Stimulated activated CD8-positive, alpha-beta memory T cell treated with anti-CD3 and anti-CD28 coated beads, Interleukin-7, amount 100 ng/mL, for 1 hour (primary cell): ENCODE measurements at places on chromosomes 1 and 21.

GRCh38 chr1:38296047-38296446 is 249.5 kb upstream of the POU3F1 start:
- DNase-seq, result no peak

- no peak for DNase-seq
These were observed 24.4 kb upstream of the PDXK start for GRCh38 chr21:43694437-43695079.

- DNase-seq, result no peak
These were observed 3895.3 kb downstream of the SRGAP2C start for GRCh38 chr1:125080077-125080476.

DNA sequence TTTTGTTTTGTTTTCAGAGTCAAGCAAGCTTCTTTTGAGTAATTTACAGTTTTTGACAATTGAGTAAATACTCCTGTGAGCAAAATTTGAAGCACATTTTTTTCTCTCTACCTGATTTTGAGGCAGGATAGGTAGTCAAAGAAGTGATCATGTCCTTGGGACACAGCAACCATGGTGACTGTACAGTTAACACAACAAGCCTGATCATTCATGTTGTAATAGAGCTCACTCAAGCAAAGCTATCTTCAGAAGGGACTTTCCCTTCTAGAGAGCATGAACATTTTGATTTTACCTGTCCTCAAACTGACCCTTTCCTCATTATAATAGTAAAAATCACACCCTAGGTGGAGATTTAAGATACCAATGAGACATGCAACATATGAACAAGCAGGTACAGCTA is 126.5 kb upstream of the KCNK1 start:
- DNase-seq, result no peak

- DNase-seq, result no peak
These were observed 50.1 kb downstream of the RIPK4 start for GRCh38 chr21:41716751-41717150.

DNA sequence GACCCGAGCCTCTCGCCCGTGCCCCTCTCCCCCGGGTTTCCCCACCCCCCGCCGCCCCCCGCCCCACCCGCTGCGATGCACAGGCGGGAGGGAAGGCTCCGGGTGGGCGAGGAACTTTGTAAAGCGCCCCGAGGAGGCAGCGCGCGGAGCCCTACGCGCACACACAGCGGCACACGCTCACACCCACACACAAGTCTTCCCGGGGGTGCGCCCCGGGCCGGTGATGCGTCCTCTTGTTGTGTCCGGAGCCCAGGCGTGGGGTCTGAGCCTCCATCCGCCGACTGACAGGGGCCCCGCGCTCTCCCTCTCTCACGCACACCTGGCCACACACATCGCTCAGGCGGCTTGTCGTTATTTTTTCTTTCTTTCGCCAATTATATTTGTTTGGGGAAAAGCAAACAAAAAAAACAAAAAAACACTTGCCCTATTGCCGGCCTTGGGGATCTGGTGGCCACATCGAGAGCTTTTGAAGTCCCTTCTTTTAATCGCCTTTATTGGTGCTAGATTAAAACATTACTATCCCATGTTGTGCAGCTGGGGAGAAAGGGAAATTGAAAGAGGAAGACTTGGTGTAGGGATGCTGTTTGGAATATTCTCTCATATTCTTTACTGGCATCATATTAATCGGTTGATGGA is 770 bp downstream of the NTNG1 start:
- DNase-seq, result no peak

DNA sequence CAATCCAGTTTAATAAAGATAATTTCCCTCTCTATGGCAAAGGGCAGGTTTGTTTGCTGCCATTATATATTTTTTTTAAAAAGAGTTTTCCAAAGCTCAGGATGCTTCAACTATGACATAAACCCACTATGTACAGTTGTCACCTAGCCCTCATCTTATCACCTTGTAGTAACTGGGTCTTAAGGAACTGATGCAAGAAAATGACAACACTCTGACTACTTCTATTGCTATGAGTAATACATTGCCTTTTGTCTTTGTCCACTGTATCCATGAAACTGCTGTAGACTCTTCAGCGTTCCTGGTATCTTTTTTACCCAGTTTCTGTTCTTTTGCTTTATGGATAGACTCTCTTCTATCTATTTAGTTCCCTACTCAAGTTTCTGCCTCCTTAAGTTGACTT is 586.5 kb downstream of the NEGR1 start:
- no peak for DNase-seq

- DNase-seq, result no peak
These were observed 53.6 kb downstream of the WARS2 start for GRCh38 chr1:119086830-119087229.

DNA sequence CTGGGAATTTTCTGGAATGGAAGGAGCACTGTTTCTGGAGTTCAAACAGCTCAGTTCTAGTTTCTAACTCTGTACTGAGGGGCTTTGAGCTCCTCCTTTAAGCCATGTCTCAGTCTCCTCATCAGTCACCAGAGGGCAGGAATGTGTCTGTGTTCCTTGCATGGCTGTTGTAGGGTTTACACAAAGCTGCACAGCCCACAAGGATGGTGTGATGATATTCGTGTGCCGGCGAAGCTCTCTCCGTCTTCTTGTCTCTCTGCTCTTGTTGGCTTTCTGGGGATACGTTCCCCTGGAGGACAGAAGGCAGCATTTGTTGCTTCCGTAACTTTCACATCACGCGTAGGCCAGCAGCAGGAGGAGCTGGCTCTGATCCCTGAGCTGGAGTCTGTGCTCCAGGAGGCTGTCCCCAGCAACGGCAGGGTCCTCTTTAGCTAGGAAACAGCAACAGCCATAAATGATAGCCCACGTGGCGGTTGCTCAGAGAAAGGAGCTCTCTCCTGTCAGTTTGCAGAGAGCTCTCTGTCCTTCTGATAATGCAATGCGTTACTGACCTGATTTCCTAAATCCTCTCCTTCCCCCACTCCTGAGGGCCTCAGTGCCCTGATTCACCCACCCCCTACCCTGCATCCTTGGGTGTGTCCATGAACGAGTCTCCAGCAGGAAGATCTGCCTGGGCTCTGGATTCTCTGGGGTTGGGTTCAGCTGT is 189.2 kb upstream of the VAMP3 start:
- DNase-seq, result no peak

DNA sequence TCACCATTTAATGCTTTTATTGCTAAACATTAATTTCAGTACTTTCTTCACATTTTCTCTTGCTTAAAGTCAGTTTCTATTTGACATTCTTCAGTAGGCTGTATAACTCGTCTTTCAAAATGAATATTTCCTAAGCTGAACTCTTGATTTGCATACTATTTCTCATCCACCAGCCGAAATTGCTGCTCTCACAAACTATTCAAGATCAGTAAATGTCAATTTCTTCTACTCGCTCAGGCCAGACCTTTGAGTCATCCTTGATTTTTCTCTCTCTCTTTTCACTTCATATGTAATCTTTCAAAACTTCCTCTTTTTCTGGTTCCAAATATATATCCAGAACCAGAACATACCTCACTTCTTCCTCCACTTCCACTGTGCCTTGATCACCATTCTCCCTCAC is 990.0 kb downstream of the KCNT2 start:
- no peak for DNase-seq

DNA sequence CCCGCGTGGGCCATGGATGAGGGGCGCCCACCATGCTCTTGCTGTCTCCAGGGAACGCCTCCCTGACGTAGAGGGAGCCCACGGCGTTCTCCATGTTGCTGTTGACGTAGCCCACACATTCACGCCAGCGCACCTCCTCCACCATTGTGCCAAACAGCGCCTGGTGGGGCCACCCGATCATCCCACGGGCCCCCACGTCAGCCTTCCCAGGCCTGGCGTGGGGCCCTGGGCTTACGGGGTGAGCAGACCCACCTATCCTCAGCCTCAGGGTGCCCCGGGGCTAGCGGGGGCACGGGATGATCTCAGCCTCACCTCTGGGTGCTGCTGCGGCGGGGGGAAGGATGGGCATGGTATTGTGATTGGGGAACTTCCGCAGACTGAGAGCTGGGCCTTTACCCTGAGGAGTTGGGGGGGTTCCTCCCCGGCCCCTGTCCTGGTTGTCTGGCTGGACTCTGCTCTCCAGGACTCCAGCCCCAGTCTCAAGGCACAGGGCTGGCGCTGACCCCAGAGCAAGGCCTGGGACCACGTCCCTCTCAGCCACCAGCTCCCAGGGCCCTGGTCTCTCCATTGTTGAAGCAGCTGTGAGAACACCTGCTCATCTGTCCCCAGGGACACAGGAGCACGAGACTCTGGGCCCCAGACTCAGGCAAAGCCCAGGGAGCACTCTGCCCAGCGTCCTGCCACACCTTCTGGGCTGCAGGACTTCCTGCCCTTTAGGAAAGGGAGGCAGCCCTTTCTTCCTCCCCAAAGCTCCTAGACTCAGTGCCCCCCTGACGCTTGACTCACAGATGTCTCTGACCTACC is 10.2 kb downstream of the PRXL2B start:
- no peak for DNase-seq

- DNase-seq, result no peak
These were observed 55.8 kb upstream of the ZNF326 start for GRCh38 chr1:89939059-89939570.

GRCh38 chr1:17636612-17637011 is 97.1 kb downstream of the ARHGEF10L start:
- DNase-seq, result no peak

DNA sequence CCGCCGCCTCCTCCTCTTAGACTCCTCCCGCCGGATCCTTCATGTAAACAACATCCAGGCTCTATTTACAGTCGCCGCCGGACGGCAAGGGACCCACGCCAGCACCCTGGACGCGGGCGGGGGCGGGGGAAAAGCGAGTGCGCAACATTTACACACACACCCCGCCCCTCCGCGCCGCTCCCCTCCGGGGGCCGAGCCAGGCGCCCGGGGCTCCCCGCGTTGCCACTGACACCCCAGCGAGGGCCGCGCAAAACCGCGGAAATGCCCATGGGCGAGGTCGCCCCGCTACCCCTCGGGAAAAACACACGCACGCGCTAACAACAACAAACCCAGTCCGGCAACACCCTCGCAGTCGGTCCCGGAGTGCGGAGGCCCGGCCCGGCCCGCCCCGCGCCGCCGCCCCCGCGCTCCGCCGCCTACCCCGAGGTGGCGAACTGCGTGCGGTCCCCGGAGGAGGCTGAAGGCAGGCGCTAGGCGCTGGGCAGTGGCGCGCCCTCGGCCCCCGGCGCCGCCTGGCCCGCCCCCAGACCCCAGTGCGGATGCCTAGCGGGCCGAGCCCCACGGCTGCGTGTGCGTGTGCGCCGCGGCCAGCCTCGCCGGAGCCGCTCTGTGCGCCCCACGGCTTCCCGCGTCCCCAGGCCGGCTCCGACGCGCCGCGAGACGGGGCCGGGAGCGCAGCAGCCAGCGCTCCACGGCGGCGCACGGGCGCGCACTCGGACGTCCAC is 81.1 kb upstream of the AK4 start:
- DNase-seq, result peak; percentile 45

DNA sequence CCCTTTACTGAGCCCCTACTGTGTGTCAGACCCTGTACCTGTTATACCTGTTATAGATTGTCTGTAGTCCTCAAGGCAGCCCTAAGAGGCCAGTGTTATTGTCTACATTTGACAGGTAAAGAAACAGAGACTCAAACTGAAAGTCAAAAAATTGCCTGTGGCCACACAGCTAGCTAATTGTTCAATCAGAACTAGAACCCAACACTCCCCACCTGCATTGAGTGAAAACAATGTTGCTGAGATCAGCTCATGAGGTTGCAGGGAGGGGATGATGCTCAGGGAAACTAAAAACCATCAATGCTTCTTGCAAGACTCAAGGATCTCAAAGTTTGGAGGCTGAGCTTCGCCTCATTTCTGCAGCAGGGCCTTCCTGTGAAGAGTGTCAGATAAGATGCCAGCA is 109.5 kb upstream of the LMO4 start:
- no peak for DNase-seq

- no peak for DNase-seq
These were observed 25.9 kb downstream of the COL6A1 start for GRCh38 chr21:46007492-46007868.
